Psoas muscle (tissue), 8 donors: ENCODE measurements at places on chromosomes 4 and X. TPM values are rescaled to one million over a fixed set of nuclear protein-coding genes. Genes with fewer than 3 reads are reported as not detected.

TMEM255A gene
- total RNA-seq, result 0.34 TPM

FGF13 gene
- total RNA-seq, result 33.1 TPM

PAGE2 gene
- not detected for total RNA-seq

SLBP gene
- 17.1 TPM for total RNA-seq

NUP62CL gene
- total RNA-seq, result not detected

XG gene
- 0.32 TPM for total RNA-seq

PRSS12 gene
- 0.49 TPM for total RNA-seq

TMEM31 gene
- total RNA-seq, result not detected

BTK gene
- total RNA-seq, result 0.81 TPM

SRPX2 gene
- 7.3 TPM for total RNA-seq

CABS1 gene
- total RNA-seq, result not detected

GRIA2 gene
- total RNA-seq, result 0.09 TPM

MFAP3L gene
- total RNA-seq, result 20.1 TPM

CXCL1 gene
- total RNA-seq, result 0.26 TPM

GATA1 gene
- total RNA-seq, result not detected

- peak; percentile 57 for DNase-seq
These were observed 272.5 kb downstream of the ARHGAP10 start for GRCh38 chr4:148004228-148004857.

- DNase-seq, result no peak
These were observed 674.3 kb upstream of the INTU start for GRCh38 chr4:126958482-126958881.

DNA sequence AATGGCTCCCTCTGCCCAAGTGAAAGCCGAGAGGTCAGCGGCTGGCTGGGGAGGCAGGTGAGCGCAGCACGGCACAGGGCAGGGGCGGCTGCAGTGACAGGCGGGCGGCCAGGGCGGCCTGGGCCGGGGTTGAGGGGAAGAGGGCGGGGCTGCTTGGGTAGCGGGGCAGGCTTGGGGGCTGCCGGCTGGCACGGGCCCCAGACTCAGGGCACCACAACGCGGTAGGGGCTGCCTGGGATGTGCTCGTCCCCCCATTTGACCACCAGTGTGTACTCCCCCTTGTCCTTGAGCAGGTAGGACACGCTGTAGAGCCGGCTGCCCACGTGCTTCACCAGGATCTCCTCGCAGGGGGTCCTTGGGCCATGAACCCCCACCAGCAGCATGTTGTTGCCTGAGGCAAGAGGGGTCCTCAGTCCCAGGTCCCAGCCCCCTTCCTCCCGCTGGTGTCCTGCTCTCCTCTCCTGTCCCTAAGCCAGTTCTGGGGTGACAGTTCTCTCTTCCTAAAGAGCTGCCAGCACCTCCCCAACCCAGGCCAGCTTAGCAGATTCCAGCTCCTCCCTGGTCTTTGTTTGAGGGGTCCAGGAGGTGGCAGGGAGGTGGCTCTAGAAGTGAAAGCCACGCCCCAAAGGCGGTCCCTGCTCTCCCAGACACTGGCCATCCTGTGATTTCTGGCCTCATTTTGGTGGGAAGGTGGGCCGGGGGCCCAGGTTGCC, 25.6 kb downstream of the FLNA start:
- peak; percentile 15 for DNase-seq

GRCh38 chr4:71992571-71993312, 39.1 kb upstream of the NPFFR2 start:
- no peak for DNase-seq

DNA sequence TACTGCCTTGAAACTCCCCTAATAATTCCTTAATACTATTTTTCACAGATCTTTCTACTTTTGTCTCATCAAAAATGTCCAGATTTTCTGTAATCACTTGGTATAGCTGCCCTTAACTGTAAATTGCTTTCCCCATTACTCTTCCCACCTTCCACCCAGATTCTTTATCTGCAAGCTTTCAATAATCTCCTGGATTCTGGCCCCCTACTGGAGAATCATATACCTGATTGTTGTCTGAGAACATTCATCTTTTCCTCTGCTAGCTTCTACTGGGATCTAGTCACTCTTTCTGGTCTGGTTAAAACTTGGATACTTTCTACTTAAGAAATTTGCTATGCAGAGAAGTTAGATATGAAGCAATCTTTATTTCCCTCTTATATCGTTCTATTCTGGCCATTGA, 552.6 kb downstream of the PCDH19 start:
- no peak for DNase-seq

DNA sequence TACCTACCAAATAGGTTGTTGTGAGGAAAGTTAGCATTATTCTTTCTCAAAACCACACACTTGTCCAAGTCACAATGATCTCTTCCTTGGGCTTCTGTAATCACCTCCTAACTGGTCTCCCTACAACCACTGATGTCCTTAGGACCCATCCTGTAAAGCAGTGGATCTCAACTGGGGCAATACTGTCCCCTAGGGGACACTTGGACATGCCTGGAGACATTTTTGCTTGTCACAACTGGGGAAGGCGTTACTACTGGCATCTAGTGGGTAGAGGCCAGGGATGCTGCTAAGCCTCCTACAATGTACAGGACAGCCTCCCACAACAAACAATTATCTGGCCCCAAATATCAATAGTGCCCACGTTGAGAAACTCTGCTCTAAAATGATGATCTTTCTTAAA, 118.7 kb upstream of the AP1S2 start:
- DNase-seq, result no peak

DNA sequence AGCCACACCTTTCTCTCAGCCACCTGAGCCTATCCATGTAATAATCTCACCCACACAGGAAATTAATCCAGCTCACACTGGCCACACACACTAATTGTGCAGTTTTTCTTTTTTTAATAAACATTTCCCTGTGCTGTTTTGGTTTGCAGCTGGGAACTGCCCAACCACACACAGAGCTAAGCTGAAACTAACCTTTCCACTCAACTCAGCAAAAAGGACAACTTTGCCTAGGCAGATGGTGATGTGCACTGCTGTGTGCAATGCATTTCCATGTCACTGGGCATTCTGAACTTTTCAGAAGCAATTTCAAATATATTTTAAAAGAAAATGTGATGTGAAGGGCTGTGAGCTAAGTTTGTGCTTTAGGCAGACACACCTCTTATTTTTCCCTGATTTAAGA, 70.0 kb upstream of the TLL1 start:
- no peak for DNase-seq

- no peak for DNase-seq
These were observed 1285.8 kb downstream of the TECRL start for GRCh38 chr4:63123441-63123840.

- no peak for DNase-seq
These were observed 14.8 kb upstream of the FAT1 start for GRCh38 chr4:186738421-186738820.

DNA sequence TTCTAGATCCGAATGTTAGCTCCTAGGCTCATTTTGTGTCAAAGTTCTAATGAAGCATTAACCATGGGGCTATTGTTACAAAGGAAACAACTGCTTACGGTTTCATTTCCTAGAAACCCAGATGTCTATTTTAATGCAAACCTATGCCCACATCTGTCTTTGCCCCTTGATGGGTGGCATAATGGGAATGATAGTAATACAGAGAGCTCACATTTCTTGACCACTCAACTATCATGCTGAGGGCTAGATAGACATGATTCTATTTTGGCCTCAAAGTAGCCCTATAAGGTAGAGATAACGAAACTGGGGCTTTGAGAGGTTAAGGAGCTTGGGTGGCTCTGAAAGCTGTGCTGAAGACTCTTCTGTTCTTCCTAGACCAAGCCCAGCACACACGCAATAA, 1.9 kb downstream of the TLR7 start:
- DNase-seq, result no peak

DNA sequence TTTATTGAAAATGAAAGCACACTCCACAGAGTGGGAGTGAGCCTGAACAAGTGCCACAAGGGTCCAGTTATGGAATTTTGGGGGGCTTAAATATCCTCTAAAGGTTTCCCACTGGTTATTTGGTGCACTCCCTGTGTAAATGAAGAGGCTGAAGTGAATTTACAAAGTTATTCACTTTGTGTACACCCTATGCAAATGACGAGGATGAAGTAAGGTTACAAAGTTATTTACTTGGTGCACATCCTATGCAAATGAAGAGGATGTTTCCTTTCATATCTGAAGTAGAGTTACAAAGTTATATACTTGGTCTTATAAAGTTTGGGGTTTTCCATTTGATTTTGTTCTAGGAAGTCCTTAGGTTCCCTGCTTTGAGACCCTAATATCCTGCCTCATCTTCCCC, 13.1 kb downstream of the NLRP2B start:
- DNase-seq, result no peak

DNA sequence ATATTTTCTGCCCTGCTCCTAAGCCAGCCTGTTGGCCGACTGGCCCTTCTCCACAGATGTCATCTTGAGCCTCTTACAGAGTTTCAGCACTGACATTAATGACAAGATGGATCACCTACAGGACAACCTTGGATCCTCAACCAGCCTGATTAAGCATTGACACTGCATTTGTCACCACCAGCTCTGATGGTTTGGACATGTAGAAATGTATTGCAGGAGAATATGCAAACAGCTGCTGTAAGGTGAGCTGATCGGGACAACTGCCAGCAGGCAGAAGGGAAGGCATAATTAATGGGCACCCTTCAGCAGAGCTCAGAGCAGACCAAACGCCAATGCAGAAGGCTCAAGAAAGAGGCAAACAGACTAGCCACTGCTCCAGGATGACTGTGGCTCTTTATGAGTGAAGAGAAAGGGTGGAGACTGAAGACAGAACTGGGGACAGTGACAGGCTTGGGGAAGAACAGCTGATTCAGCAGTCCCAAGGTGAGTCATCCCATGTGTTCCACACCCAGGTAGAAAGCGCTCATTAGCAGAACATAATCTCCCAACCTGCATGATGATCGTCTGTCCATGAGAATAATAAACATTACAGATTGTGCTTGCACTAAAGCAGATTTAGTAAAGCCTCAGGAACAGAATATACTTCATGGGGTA, 6.7 kb downstream of the CORIN start:
- no peak for DNase-seq

- no peak for DNase-seq
These were observed 19.0 kb upstream of the MAGEB2 start for GRCh38 chrX:30196322-30196721.

DNA sequence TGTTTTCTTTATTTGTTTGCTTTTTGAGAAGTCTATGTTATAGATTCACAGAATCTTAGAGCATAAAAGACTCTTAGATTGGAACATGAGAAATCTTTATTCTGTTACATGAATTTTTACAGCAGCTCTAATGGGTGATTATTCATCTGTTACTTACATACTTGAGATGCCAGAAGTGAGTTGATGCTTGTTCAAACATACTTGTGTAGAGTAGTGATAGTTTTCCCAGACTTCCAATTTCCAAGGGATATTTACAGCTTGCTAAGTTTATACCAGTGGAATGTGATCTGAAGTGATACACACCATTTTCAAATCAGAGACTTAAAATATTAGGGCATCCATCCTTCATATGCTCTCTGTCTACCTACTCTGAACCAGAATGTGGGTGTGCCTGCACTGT, 252.9 kb upstream of the SMIM31 start:
- DNase-seq, result no peak
